ENCODE measurements at places on chromosomes 1 and 21. TPM values are rescaled to one million over a fixed set of nuclear protein-coding genes. Genes with fewer than 3 reads are reported as not detected.

- H3K4me1 ChIP-seq = no peaks in the 10 kb centered on the region
- no peak overlapping the region for H3K27ac ChIP-seq
- no peaks in the 10 kb centered on the region for H3K36me3 ChIP-seq
- H3K27me3 ChIP-seq = no peaks in the 10 kb centered on the region
- no peak for DNase-seq
Measured at GRCh38 chr1:98924977-98925376, 79.7 kb downstream of the PLPPR5 start.

- H3K27me3 ChIP-seq = no peaks in the 10 kb centered on the region
- no peak for DNase-seq
- H3K36me3 ChIP-seq = no peaks in the 10 kb centered on the region
- no peak overlapping the region for H3K27ac ChIP-seq
- no peak overlapping the region for H3K4me3 ChIP-seq
- no peaks in the 10 kb centered on the region for H3K4me1 ChIP-seq
Measured at GRCh38 chr1:228297822-228298221, 90.0 kb downstream of the OBSCN start.

DNA sequence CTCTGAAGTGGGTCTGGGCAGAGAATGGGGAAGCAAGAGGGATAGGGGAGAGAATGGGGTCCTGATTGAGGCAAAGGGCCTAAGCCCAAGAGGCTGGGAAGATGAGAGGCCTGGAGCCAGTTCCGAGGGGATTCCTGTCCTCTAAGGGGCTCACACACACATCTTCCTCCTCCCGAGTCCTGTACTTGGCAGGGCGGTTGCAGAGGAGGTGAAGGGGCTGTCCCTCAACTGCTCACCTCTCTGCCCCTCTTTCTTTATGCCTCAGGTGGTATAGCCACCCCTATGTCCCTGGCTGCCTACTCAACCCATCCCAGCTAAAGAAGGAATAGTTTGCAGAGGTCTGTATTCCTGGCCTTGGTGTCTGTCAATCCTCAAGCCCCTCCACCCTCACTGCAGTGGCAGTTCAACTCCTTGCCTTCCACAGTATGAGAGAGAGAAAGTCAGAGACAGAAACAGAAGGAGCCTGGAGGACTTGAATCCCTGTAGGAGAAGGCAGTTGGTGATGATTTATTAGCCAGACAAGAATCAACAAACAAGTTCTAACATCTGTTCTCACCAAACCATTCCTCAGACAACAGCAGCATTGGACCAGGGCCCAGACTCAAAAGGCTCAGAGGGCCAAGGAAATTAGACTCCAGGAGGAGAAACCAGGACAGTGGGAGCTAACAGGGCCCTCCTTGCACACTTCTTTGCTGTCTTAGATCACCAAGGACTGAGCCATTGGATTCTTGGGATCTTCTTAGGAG, 10.7 kb downstream of the SH2D2A start:
- no peak overlapping the region for H3K27ac ChIP-seq
- H3K4me3 ChIP-seq = no peak overlapping the region
- DNase-seq = no peak
- no peaks in the 10 kb centered on the region for H3K4me1 ChIP-seq
- peaks cover 3% of the 10 kb centered on the region for H3K36me3 ChIP-seq

- H3K27me3 ChIP-seq = no peaks in the 10 kb centered on the region
- DNase-seq = peak; percentile 87
- no peaks in the 10 kb centered on the region for H3K4me1 ChIP-seq
Measured at GRCh38 chr1:53145942-53146708, 3.7 kb upstream of the SLC1A7 start.

The B3GALT5 gene
- 0.21 TPM for total RNA-seq
